Thoracic aorta (tissue), 2 donors: ENCODE measurements at places on chromosomes 12 and 14.
A peak's percentile ranks its signal among the peaks of the same experiment; 100 is the strongest.

- H3K4me1 ChIP-seq = no peaks in the 10 kb centered on the region
- no peak for DNase-seq
- H3K27me3 ChIP-seq = no peaks in the 10 kb centered on the region
- H3K4me3 ChIP-seq = no peak overlapping the region
Observed at GRCh38 chr12:132075026-132075713, 68.9 kb downstream of the DDX51 start.

GRCh38 chr12:108850854-108851573 lies 6.4 kb downstream of the SSH1 start:
- H3K4me3 ChIP-seq = no peak overlapping the region
- H3K27me3 ChIP-seq = no peaks in the 10 kb centered on the region
- peaks cover 50% of the 10 kb centered on the region for H3K4me1 ChIP-seq
- H3K36me3 ChIP-seq = peaks cover 11% of the 10 kb centered on the region

DNA sequence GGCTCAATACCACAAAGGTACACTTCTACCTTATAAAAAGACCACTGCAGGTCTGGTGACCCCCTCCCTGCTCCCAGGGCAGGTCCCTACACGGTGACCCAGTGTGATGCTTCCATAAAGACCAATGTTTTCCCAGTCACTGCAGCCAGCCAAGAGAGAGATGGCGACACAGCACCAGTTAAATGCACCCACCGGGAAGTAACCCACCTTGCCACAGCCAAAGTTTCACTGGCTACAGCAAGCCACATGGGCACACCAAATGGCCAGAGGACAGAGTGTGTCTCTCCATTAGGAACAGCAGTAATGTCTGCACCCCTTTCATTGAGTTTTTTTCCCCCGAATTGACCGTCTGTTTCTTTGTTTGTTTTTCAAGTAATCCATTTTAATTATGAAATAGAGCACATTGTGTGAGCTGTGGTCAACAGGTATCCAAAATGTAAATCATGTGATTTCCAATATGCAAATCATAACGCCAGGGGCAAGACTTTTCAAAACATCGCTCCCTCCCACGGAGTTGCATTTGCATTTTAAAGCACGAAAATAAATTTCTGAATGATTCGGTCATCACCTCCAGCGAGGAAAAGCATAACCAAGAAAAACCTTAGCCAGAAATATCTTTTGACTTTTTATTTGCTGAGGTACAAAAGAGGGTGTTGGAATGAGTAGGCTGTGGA lies 48.9 kb upstream of the EML1 start:
- H3K4me3 ChIP-seq = no peak overlapping the region
- H3K27ac ChIP-seq = peak overlapping the region; percentile 70
- H3K36me3 ChIP-seq = no peaks in the 10 kb centered on the region
- H3K27me3 ChIP-seq = no peaks in the 10 kb centered on the region
- DNase-seq = no peak

GRCh38 chr14:104114421-104115130 lies 23.8 kb upstream of the KIF26A start:
- H3K27ac ChIP-seq = no peak overlapping the region
- H3K36me3 ChIP-seq = no peaks in the 10 kb centered on the region
- DNase-seq = no peak
- no peaks in the 10 kb centered on the region for H3K4me1 ChIP-seq
- H3K27me3 ChIP-seq = no peaks in the 10 kb centered on the region

GRCh38 chr12:57319678-57320469 lies 68.9 kb upstream of the STAC3 start:
- peaks cover 26% of the 10 kb centered on the region for H3K4me1 ChIP-seq
- H3K27me3 ChIP-seq = no peaks in the 10 kb centered on the region
- no peak overlapping the region for H3K27ac ChIP-seq
- no peaks in the 10 kb centered on the region for H3K36me3 ChIP-seq

DNA sequence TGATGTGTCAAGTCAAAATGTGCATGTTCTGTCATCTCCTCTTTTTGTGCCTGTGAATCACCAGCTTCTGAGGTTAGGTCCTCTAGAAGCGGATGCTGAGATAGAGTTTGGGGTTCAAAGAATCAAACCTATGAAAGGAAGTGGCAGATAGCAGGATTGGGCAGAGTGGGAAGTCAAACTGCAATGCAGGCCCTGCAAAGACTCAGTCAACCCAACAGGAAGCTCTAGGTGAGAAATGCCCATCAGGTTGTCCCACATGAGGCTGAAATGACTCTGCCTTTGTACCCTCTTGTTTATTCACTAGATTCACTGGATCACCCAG lies 4.5 kb upstream of the MIA2 start:
- no peaks in the 10 kb centered on the region for H3K27me3 ChIP-seq
- H3K27ac ChIP-seq = no peak overlapping the region
- peaks cover 5% of the 10 kb centered on the region for H3K4me1 ChIP-seq
- DNase-seq = no peak
- H3K4me3 ChIP-seq = no peak overlapping the region

GRCh38 chr12:132618683-132619043 lies at the start of gene P2RX2:
Gene P2RX2 (plus strand): TSS chr12:132618776. CDS start chr12:132618817, 41 bp downstream.
- H3K36me3 ChIP-seq = no peaks in the 10 kb centered on the region
- no peak within 1 kb of the TSS for H3K4me3 ChIP-seq
- no peak within 1 kb of the TSS for H3K27ac ChIP-seq
- peaks cover 9% of the 10 kb centered on the region for H3K27me3 ChIP-seq
- DNase-seq = no peak

DNA sequence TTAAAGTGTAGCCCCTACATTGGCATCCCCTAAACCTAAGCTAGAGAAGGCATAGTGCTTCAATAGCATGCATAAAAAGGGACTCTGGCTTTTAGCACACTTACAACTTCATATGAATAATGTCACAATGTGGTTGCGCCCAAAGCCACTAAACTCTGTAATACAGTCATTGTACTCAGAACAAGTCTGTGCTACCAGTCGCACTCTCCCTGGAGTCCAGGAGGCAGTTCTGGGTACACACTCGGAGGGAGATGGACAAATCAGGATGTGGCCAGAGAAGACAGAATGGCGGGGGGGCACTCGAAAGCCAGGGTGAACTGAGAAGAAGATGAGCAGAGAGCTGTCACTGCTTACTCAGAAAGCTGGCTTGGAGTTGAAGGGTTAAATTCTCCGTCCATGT lies 10.6 kb downstream of the SAMD4A start:
- DNase-seq = no peak
- H3K4me3 ChIP-seq = no peak overlapping the region
- no peaks in the 10 kb centered on the region for H3K27me3 ChIP-seq
- H3K36me3 ChIP-seq = no peaks in the 10 kb centered on the region
- H3K4me1 ChIP-seq = peaks cover 78% of the 10 kb centered on the region
- H3K27ac ChIP-seq = peak overlapping the region; percentile 34

- H3K36me3 ChIP-seq = no peaks in the 10 kb centered on the region
- no peak overlapping the region for H3K27ac ChIP-seq
- H3K4me3 ChIP-seq = no peak overlapping the region
- no peaks in the 10 kb centered on the region for H3K27me3 ChIP-seq
- no peaks in the 10 kb centered on the region for H3K4me1 ChIP-seq
Observed at GRCh38 chr14:56979936-56980335, 169.7 kb upstream of the OTX2 start.

DNA sequence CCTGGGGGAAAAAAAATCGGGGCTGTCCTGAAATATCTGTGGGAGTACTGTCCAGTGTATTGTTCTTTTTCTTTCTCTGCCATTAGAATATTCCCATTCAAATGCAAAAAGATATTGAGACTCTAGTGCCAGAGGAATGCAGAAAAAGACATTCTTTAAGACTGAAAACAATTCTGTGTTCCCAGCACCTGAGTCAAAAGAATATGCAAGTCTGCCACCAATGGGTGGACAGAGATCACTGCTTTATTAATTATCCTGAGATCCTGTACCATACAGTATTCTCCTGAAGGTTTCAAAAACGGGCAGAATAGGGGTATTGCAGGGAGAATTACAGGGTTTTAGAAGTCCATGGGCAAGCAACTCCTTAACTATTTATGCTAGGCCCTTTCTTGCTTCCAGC lies 361.8 kb downstream of the C12orf50 start:
- H3K27me3 ChIP-seq = no peaks in the 10 kb centered on the region
- no peak overlapping the region for H3K27ac ChIP-seq
- no peak overlapping the region for H3K4me3 ChIP-seq
- H3K36me3 ChIP-seq = no peaks in the 10 kb centered on the region
- no peaks in the 10 kb centered on the region for H3K4me1 ChIP-seq

DNA sequence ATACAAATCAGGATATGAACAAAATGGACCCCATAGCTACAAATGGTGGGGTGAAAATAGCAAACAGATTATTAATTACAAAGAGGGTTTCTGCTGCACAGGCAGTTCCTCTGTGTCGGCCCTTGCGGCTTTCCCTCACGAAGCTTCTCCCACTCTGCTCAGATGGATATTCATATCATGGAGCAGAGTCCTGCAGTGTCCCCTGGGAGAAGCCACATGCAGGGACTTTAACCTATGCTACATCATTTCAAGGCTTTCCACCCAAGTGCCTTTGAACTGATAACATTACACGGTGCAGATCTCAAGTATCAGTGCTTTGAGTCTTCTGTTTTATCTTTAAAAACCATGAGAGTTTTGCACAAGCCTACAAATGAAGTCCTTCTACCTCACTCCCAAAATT lies 229.1 kb downstream of the PPM1H start:
- no peaks in the 10 kb centered on the region for H3K27me3 ChIP-seq
- no peak overlapping the region for H3K27ac ChIP-seq
- H3K36me3 ChIP-seq = no peaks in the 10 kb centered on the region
- no peak overlapping the region for H3K4me3 ChIP-seq
- H3K4me1 ChIP-seq = peaks cover 31% of the 10 kb centered on the region

GRCh38 chr14:29274890-29275596 lies 508.5 kb downstream of the FOXG1 start:
- H3K27me3 ChIP-seq = no peaks in the 10 kb centered on the region
- H3K4me1 ChIP-seq = no peaks in the 10 kb centered on the region
- no peak for DNase-seq
- no peak overlapping the region for H3K4me3 ChIP-seq
- no peak overlapping the region for H3K27ac ChIP-seq

DNA sequence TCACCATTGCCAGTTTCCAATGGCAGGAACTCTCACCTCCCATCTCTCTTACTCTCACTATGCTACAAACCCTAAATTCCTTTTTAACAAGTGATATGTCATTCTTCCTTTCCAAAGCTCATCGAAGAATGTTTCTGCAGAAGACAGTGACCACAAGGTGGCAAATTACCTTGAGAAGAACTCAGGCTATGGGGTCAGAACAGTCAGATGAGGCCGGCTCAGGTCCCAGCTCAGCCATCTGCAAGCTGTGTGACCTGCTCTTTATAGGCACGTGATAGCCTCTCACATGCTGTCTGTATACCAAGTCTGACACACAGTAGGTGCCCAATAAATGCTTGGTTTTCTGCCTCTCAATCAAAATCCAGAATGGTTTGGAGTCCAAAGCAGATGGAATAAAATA lies 80.7 kb downstream of the FOXN3 start:
- H3K4me3 ChIP-seq = no peak overlapping the region
- H3K27ac ChIP-seq = peak overlapping the region; percentile 46
- no peak for DNase-seq
- no peaks in the 10 kb centered on the region for H3K27me3 ChIP-seq
- H3K4me1 ChIP-seq = peaks cover 40% of the 10 kb centered on the region

DNA sequence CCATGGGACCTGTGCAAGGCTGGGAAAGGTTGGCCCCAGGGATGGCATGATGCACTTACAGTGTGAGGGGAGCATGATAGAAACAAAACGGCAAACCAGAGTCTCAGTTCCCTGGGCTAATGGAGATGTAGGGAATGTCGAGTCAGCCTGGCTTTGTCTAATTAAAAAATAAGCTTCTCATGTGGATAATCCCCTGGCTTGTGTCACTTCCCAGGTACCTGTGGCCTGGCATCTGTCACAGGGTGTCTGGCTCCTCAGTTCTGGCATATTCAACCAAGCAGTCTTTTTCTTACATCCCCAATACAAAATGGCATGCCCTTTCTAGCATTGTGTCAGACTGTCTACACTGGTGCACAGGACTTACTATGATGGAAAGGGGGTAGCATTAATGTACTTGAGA lies 261.4 kb downstream of the GRIN2B start:
- H3K36me3 ChIP-seq = no peaks in the 10 kb centered on the region
- no peak for DNase-seq
- H3K4me1 ChIP-seq = no peaks in the 10 kb centered on the region
- no peaks in the 10 kb centered on the region for H3K27me3 ChIP-seq

- H3K27me3 ChIP-seq = no peaks in the 10 kb centered on the region
- no peak overlapping the region for H3K4me3 ChIP-seq
- no peak overlapping the region for H3K27ac ChIP-seq
- H3K4me1 ChIP-seq = no peaks in the 10 kb centered on the region
- H3K36me3 ChIP-seq = no peaks in the 10 kb centered on the region
- DNase-seq = no peak
Observed at GRCh38 chr12:131223791-131224225, 270.1 kb downstream of the ADGRD1 start.

DNA sequence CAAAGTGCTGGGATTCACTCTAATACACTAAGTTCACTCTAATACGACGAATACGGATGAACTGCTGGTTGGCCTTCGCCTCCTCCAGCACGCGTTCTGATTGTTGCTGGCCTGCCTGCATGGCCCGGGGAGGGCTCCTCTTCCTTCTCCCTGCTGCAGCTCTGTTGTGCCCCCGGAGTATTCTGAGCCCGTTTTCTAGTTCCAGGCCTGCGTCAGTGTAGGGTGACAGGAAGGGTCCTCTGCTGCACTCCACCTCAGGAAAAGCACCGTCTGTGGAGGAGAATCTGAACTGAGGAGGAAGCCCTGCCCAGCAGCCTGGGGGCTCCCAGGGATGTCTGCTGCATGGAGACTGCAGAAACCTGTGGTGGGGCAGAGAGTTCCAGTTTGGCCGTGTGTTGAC lies 44.4 kb downstream of the DDX51 start:
- no peak overlapping the region for H3K27ac ChIP-seq
- peaks cover 7% of the 10 kb centered on the region for H3K36me3 ChIP-seq
- no peak overlapping the region for H3K4me3 ChIP-seq
- H3K4me1 ChIP-seq = no peaks in the 10 kb centered on the region
- DNase-seq = no peak

DNA sequence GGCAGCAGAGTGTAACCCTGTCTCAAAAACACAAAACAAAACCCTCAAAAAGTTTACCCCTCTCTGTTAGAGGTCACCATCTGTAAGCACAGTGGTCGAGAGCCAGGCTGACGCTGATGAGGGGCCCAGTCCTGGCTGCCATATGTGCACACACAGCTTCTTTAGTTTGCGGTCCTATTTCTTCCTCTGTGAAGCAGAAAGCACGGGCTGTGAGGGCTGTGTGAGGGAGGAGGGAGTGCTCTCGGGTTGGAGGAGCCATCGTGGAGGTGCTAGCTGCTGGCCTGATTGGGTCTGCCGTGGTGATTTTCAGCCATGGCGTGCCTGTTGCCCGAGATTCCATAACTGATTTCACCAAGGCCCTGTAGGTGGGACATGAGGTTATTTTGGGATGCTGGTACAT lies 3.5 kb downstream of the ULK1 start:
- peaks cover 7% of the 10 kb centered on the region for H3K36me3 ChIP-seq
- no peak overlapping the region for H3K27ac ChIP-seq
- H3K4me1 ChIP-seq = peaks cover 17% of the 10 kb centered on the region
- H3K27me3 ChIP-seq = no peaks in the 10 kb centered on the region
- no peak overlapping the region for H3K4me3 ChIP-seq
- no peak for DNase-seq

GRCh38 chr12:51372021-51372420 lies 19.2 kb downstream of the GALNT6 start:
- no peak overlapping the region for H3K4me3 ChIP-seq
- H3K36me3 ChIP-seq = no peaks in the 10 kb centered on the region
- H3K27me3 ChIP-seq = no peaks in the 10 kb centered on the region
- peak overlapping the region; percentile 73 for H3K27ac ChIP-seq
- DNase-seq = no peak

- H3K36me3 ChIP-seq = peaks cover 33% of the 10 kb centered on the region
- no peak for DNase-seq
- H3K27me3 ChIP-seq = no peaks in the 10 kb centered on the region
Observed at GRCh38 chr14:20455355-20456300, 602 bp downstream of the APEX1 start.
